ENCODE measurements at places on chromosomes 7 and 10.

DNA sequence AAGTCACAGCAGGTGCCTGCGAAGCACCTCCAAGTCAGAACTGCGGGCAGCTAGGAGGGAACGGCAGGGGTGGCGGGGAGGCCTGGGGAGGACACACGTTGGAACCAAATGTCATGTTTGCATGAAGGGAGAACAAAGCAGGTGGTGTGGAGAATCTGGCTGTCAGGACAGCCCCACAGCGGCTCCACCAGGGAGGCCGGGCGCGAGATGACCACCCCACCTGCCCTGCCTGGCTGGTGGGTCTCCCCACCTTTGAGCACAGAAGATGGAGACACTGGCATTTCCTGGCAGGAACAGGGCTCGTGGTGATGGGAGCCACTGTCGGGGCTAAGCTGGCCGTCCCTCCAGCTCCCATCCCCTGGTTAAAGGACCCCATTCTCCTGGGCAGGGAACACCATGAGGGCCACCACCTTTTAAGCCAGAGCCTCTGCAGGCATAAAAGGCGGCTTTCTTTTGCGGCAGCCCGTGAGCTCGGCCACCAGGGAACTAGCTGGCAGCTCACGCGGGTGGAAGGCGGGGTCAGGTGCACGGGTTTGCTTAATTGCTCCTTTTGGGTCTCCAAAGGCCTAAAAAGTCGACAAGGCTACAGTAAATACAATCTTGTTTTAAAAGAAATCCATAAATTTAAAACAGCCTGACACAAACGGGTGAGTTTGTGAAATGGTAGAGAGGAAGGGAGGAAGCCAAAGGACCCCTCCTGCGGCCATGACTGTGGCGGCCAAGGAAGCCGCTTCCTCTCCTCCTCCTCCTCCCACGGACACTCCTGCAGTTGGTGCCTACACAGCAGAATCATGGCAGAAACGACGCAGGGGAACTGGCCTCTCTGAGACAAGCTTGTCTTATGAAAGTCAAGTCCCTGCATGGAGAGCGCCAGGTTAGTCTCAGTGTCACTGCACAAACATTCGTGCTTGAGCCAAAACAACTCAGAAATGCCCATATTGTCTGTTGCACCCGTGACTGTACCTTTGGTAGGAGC is 213.8 kb downstream of the DNAJB6 start:
- DNase-seq = no peak

GRCh38 chr7:140263277-140263676 is 86.5 kb upstream of the KDM7A start:
- DNase-seq = no peak

DNA sequence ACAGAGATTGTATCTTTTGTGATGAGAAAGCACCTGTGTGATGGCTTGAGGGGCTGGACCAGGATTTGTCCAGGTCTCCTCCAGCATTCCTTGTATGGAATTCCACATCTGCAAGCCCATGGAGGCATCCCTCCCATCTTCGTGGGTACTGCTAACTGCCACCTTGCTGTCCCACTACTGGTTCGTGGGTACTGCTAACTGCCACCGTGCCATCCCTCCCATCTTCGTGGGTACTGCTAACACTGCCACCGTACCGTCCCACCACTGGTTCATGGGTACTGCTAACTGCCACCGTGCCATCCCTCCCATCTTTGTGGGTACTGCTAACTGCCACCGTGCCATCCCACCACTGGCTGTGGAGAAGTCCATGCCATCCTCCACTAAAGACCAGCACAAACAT is 111.7 kb downstream of the LARP4B start:
- no peak for DNase-seq

DNA sequence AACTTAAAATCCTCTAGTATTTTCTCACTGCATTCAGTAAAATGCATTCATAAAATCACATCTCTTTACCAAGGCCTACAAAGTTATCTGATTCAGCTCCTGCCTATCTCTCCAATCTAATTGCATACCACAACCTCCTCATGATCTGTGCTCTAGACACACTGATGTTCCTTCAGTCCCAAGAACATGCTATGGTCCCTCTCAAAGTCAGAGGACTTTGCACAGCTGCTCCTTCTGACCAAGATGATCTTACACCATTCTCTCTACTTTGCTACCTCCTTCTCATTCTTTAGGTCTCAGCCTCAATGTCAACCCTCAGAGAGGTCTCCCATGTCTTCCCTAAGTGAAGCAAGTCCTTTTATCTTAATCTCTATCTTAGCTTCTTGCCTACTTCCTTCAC is 45.5 kb downstream of the CAV1 start:
- DNase-seq = no peak

DNA sequence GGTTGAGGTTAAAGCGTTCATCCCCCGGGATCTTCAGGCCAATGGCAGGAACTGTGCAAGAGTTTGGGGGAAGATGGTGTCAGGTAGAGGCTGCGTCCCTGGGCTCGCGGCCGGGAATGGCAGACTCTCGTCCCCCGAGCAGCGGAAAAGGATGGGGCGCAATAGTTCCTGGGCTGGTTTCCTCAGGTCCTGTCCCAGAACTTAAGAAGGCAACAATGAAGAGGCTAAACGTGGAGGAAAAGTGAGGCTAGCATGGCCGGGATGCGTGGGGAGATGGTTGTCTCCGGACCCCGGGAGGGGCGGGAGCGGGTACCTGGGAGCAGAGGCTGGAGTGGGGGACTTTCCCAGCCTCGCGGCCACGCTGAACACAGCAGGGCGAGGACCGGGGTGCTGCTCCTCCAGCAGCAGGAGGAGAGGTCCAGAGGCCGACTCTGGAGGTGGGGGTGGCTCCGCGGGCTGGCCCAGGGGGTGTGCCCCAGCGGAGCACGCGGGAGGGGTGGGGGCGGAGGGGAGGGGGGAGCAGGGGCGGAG is 882 bp downstream of the IRF5 start:
- peak; percentile 35 for DNase-seq

- no peak for DNase-seq
Measured at GRCh38 chr7:108037741-108038140, 34.8 kb upstream of the LAMB1 start.

- DNase-seq = no peak
Measured at GRCh38 chr10:43424416-43424815, 12.5 kb upstream of the ZNF487 start.

DNA sequence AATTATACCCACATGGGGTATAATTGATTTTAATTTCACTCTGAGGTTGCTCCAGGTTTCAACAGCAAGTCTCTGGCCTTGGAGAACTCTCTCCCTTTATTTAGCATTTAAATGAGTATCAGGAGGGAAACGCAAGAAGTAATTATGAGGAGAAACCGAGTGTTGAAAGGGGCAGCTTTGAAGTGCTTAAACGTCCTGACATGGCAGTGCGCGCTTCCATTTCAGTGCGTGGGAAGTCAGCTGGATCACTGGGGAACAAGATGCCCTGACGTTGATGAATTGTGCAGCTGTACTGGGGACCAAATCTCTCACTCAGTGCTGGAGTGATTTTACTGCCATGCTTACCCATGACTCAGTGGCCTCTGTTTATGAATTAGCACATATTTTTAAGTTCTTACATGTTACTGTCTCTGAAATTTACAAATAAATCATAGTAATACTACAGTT is 106.0 kb upstream of the PRR15 start:
- peak; percentile 38 for DNase-seq

GRCh38 chr7:73971704-73972341 is 56.1 kb upstream of the ELN start:
- DNase-seq = no peak

DNA sequence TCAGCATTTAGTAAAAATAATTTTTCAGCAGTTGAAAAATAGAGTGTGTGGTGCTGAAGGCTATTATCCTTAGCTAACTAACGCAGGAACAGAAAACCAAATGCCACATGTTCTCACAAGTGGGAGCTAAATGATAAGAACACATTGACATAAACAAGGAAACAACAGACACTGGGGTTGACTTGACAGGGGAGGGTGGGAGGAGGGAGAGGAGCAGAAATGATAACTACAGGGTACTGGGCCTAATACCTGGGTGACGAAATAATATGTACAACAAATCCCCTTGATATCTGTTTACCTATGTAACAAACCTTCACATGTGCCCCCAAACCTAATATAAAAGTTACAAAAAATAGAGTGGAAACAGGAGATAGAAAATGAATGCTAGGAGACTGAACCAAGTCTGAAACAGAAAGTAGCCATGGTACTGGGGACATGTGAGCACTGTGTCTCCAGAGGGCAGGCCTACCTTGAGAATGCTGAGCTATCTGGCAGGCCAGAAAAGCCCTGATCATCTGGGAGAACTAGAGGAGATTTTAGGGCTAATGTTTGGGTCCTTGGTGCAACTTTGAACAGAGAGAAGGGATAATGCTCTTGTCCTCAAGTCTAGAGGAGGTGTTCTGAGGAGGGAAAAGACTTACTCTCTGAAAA is 4.7 kb upstream of the EFCAB10 start:
- DNase-seq = no peak

DNA sequence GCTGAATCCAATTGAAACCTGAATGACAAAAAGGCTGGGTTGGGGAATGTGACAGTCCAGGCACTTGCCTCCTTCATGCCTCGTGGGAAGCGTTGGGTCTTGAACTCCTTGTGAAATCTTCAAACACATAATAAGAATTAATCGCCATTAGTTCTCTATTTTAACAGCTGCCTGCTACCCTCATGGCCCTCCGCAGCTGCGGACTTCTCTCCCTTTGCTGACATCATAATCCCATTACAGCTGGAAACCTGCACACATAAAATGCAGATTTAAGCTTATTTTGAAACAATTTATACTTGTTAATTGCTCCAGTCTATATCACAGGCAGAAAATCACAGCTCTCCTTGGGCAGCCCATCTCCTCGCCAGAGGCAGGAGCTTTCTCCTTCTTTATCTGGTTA is 403.0 kb upstream of the MKI67 start:
- no peak for DNase-seq

DNA sequence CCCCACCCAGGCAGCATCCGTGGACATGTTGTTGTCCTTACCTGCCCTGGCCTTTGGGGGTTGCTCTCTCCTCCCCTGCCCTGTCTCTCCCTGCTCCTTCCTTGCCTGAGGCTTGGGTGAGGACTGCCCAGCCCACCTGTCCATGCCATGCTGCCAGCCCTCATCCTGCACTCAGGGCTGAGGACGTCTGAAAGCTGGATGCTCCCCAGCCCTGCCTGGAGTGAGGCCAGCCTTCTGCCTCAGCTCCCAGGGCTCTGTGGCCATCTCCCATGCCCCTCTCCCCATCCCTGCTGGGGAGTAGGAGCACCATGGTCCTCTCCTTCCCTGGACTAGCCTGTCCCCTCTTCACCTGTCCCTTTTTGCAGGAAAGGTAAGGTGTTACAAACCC is 68.4 kb downstream of the RAMP3 start:
- no peak for DNase-seq

GRCh38 chr7:66142996-66143395 is 28.3 kb downstream of the CRCP start:
- DNase-seq = no peak

DNA sequence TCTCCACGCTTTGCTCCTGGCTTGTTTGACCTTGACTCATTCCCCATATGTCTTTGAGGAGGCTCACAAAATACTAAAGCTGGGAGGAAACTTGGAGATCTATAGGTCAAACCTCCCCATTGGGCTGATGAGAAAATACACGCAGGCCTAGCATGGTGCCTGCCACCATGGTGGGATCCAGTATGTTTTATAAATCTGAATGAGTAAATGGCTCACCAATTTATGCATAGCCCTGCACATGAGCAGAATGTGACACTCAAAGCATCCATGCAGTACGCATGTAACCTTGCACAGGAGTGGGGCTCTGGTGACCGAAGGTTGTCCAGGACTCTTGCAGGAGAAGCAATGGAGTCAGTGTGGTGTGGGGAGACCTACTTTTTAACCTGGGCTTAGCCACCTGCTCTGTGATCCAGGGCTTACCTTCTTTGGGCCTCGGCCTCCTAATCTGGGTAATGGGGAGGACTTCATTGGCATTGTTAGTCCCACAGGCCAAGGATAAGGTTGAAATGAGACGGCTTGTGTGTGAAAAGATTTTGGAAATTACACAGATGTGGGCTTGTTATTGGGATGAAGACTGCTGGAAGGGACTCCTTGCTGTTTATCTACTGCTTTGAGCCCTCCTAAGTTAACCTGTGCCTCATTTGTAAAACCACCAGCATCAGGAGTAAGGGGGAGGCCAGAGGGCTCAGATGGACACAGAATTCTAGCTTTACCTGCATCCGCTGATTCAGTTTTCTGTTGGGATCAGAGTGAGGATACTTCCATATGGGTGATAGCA is 58.4 kb downstream of the ADCYAP1R1 start:
- DNase-seq = no peak

GRCh38 chr7:155807065-155807671 is 5.1 kb downstream of the SHH start:
- DNase-seq = no peak

DNA sequence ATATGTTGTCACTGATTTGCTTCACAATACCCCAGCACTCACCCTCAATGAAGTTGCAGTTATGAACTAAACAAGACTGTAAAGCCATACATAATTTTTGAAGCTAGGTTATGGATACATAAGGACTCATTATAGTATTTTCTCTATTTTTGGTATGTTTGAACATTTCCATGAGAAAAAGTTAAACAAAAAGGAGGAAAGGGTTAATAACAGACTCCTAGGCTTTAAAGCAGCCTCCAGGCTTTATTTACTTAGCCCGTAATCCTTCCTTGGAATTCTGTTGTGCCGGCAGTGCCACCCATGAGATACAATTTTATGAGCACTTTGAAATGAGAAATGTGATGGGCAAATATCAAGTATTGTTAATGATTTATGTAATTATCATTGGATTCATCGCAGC is 2.1 kb upstream of the DENND11 start:
- no peak for DNase-seq

DNA sequence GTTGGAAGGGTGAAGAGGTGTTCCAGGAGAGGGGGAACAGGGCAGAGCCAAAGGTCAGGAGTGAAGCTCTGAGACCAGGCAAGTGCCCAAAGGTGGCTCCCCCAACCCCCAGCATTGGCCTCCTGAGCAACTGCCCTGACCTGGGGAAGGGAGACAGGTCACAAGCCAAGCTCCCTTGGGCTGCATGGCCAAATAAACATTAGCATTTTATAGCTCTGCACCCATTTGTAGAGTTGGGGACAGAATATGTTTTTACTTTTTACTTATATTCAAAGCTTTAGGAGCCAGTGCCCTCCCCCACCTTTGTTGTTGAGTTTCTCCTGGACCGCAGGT is 4.0 kb downstream of the UNC5B start:
- DNase-seq = no peak

- no peak for DNase-seq
Measured at GRCh38 chr7:3780525-3780924, 479.5 kb downstream of the SDK1 start.

DNA sequence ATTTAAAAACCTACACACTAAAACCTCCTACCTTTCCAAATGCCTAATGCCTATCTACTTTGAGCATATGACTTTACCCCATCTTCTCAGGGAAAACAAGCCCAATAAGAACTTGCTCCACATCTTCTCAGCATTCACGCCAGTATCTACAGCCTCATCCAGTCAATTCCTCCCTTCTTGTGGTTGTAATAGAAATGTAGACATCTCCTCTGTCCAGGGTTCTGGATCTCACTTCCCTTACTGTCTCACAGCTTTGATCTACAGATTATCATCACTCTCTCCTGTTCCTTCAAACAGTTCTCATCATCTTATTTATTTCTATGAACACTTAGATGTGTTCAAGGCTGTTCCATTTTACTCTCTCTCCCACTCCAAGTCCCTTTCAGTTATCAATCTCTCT is 70.4 kb upstream of the NOBOX start:
- DNase-seq = no peak

- no peak for DNase-seq
Measured at GRCh38 chr7:14687777-14688176, 214.8 kb downstream of the DGKB start.

All from foreskin fibroblast (primary cell).